T-helper 2 cell (primary cell): ENCODE measurements at places on chromosomes 7 and 10.

DNA sequence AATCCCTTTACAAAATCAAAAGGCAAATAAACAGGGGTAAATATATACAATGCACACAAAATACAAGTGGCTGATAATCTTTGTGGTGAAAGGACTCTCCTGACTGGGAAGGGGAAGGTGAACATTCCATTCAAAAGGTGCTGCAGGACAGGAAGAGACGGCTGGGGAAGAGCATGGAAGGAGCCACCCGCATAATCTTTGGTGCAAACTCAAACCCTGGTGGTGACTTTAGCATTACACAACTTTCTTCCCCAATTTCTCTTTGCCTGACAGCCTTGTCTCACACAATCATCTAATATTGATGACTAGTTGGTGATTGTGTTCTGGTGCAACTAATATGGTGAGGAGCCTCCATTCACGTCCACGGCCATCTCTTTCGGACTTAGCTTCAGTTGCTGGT lies 117.0 kb upstream of the EGFR start:
- DNase-seq: no peak

GRCh38 chr7:157309988-157310668 lies 26.7 kb upstream of the DNAJB6 start:
- DNase-seq: no peak

DNA sequence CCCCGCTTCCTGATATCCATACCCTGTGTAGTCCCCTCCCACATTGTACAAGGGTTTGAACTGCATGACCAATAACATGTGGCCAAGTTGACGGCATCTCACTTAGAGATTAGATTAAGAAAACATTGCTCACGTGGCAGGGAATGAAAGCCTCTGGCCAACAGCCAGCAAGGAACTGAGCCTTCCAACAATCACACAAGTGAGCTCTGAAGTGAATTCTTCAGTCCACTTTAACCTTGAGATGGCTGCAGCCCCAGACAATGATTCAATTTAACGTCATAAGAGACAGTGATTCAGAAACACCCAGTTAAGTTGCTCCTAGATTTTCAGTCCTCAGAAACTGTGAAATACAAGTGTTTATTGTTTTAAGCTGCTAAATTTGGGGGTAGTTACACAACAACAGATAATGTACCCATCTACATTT lies 165.9 kb upstream of the PLXNA4 start:
- no peak for DNase-seq

- no peak for DNase-seq
Measured at GRCh38 chr7:4556868-4557793, 125.0 kb upstream of the FOXK1 start.

- DNase-seq: no peak
Measured at GRCh38 chr7:116493449-116493848, 6.1 kb upstream of the CAV2 start.

GRCh38 chr7:143229054-143229790 lies 7.4 kb downstream of the TAS2R40 start:
- no peak for DNase-seq

DNA sequence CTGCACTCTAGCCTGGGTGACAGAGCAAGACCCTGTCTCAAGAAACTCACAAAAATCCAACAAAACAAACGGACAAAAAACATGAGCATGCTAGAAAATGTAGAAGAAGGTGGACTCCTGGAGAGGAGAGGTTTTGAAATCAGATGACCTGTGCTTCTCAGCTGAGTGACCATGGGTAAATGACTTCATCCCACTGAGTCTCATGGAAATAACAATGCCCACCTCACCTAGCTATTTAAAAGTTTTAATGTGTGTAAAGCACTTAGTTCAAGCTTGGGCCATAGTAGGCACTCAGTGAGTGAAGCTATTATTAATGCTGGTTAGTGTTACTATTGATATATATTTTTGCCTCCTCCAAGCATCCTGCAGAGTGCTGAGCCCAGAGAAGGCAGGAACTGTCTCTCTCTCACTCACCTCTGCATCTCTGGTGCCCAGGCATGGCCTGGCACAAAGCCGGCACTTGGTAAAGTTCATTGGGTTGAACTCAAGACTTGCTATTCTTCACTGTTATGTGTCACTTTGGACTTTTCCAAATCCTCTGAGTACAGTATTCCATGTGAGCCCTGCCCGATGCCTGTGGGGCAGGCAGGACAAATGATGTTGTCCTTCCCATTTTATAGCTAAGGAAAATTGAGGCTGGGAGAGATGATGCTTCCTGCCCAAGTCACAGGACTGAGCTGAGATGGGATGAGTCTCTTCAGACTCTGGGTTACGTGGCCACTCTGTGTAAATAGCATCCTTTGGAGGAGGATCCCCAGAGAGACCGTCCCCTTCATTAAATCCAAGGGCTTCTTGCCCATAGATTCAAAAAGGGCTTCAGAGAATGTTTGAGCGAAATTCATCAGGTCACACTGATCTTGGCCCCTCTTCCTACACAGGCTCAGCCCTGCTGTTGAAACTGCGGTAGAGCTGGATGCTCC lies 81.4 kb upstream of the EMX2 start:
- no peak for DNase-seq

- DNase-seq: no peak
Measured at GRCh38 chr10:112728118-112728883, 221.7 kb upstream of the TCF7L2 start.

- no peak for DNase-seq
Measured at GRCh38 chr10:6877722-6878392, 297.8 kb upstream of the PRKCQ start.

DNA sequence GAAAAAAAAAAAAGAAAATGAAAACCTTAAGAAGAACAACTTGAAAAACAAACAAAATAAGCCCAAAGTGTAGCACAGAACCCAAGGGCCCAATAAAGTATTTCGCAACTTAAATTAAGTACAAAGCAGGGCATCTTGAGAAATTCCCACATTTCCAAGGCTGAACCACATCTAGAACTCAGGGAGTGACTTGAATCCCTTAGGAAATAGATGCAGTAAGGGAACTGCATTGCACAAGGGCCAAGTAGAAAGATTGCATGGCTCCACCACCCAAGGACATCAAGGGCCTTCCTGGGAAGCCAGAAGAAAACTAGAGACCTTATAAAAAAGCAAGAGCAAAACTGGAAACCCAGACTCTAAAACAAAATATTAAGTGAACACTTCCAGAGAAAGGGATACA lies 352.7 kb downstream of the CXCL12 start:
- no peak for DNase-seq

DNA sequence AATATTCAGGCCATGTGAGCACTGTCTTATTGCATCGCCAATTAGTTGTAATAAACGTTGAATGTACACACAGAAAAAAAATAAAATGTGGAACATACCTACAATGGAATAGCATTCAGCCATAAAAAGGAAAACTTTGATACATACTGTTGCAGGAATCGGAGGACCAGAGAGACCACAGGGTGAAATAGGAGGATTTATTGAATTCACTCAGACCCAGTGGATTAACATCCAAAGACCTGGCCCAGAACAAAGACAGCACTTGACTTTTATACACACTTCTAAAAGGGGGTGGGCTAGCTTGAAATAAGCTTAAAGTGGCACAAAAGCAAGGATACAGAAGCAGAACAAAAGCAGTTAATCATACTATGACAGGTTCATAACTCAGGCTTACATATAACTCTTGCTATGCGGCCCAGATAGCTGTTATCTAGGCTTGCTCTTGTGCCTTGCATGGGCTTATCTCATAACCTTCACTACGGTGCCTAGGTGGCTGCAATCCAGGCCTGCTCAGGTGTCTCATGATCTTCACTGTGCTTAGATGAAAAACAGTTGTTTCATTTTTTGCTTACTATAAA lies 292.2 kb upstream of the TAC1 start:
- no peak for DNase-seq

- no peak for DNase-seq
Measured at GRCh38 chr10:91694170-91694794, 61.4 kb upstream of the PPP1R3C start.

DNA sequence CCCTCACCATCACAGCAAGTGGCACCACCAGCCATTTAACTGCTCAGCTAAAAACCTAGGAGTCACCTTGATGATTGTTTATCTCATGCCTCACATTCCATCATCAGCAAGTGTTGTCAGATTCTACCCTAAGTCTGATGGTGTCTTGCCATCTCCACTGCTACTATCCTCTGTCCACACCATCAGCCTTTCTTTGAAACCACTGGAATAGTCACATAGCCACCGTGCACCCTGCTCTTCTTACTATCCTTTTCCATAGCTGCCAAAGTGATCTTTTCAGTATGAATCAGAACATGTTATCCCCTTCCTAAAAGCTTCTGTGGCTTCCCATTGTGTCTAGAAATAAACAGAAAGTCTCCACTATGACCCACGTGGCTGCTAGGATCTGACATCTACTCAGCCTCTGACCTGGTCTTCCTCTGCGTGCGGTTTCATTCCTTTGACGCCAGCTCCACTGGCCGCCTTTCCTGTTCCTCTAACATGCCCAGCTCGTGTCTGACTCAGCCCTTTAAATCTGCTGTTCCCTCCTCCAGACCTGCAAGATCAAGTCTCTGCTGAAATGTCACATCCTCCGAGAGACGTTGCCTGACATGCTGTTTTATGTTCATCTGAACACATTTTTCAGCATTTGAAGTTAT lies 16.5 kb upstream of the CHN2 start:
- DNase-seq: no peak

- no peak for DNase-seq
Measured at GRCh38 chr10:3412071-3412582, 239.5 kb upstream of the PITRM1 start.

GRCh38 chr7:123348690-123349089 lies 148.9 kb upstream of the SLC13A1 start:
- no peak for DNase-seq

DNA sequence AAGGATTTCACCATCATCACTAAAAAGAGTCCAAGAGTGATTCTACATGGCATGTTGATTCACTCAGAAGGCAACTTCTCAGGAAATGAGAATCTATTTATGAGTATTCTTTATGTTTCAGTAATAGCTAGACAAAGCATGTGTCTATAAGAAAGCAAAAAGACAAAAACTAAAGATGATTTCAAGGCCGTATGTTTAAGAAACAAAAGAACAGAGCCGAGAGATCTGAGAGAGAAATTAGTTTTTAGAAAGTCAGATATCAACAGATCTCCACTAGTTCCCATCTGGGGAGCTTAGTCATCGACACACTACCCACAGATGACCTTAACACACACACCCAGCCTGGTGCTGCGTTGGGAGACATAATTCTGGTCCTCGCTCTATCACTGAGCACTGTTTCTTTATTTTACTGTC lies 21.0 kb downstream of the PIP4K2A start:
- DNase-seq: no peak

GRCh38 chr10:72235544-72236279 lies 19.6 kb upstream of the ASCC1 start:
- DNase-seq: no peak

DNA sequence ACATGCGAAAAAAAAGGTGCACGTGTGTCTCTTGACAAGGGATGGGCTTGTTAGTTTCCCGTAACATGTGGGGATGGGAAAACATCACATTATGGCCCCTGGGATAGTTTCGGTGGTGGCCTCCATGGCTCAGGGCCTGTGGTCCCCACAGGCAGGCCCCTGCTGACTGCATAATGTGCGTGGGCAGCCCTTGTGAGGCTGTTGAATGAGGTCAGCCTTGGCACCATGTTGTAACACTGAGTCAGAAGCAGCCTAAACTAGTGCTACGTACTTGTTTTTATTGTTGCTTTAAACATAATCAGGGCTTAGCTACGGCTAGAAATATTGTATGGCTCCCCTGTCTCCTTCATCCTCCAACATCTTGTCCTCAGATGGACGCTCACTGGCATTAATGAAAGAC lies 80.6 kb downstream of the BEND7 start:
- no peak for DNase-seq

DNA sequence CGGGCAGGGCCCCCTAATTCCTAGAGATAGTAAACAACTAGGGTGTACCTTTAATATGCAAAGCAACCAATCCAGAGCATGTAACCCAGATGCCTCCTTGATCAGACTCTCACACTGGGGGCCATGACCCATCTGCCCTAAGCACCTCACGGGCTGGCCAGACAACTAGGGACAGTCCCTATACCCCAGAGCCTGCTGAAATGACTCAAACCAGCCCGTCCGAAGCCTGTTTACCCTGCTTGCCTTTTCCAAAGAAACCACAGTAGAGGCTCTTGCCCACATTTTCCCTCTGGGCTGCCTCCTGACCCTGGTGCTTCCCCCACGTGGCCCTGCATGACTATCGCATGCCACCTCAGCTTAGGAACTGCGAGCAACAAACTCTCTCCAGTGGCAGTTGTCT lies 46.2 kb downstream of the RGS10 start:
- no peak for DNase-seq

DNA sequence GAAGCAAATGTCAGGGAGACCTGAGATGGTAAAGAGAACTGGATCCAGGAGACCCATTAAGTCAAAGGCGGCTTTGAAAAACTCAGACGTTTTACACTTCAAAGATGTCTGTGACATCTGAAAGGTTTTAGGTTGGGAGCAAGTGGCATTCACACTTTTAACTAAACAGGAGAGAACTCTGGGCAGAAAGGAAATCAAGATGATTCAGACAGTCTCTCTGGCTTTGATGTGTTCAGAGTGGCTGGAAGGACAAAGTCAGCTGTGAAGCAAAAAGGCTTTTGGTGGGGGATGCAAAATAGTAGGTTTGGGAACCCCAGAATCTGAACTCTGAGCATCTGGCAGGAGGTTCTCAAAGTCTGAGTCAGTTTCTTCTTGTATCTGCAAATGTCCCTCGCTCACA lies 66.6 kb downstream of the PRKCQ start:
- DNase-seq: no peak

- DNase-seq: no peak
Measured at GRCh38 chr10:92688573-92688926, 1.2 kb upstream of the HHEX start.

DNA sequence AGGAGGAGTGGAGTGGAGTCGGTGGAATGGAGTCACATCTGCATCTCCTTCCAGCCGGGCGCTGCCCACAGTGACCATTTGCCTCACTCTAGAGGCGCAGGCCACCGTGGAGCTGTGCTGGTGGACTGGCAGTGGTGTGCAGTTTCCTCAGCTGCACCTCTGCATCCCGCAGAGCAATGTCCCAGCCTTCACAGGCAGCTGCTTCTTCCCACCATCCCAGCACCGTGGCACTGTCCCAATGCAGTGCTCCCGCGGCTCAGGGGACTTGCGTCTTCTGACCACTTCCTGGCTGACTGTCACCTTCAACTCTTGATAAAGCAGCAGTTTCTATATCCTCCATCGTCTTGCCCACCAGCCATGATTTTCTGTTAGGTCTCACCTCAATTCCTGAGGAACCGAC lies 90.3 kb upstream of the SFMBT2 start:
- DNase-seq: no peak

GRCh38 chr7:106625678-106626301 lies 35.2 kb downstream of the CCDC71L start:
- no peak for DNase-seq

GRCh38 chr10:3895045-3895631 lies 110.1 kb upstream of the KLF6 start:
- DNase-seq: no peak

GRCh38 chr10:29622382-29622922 lies 12.3 kb downstream of the SVIL start:
- no peak for DNase-seq

DNA sequence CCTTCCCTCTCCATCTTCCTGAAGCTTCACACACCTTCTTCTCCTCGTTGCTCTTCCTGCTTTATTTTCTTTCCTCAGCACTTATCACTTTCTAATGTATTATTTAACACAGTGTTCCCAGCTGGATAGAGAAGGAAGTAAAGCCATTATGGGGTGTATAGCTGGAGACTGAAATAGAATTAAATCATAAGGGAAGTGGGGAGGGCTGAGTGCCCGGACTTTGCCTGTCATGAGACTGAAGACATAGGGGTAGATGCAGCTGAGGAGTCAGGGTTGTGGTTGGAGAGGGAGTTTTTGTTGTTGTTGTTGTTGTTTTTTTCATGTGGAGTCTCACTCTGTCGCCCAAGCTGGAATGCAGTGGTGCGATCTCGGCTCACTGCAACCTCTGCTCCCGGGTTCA lies 65.3 kb downstream of the GALNT11 start:
- DNase-seq: no peak
